ENCODE measurements at places on chromosomes 16 and 17.
A peak's percentile ranks its signal among the peaks of the same experiment; 100 is the strongest.

DNA sequence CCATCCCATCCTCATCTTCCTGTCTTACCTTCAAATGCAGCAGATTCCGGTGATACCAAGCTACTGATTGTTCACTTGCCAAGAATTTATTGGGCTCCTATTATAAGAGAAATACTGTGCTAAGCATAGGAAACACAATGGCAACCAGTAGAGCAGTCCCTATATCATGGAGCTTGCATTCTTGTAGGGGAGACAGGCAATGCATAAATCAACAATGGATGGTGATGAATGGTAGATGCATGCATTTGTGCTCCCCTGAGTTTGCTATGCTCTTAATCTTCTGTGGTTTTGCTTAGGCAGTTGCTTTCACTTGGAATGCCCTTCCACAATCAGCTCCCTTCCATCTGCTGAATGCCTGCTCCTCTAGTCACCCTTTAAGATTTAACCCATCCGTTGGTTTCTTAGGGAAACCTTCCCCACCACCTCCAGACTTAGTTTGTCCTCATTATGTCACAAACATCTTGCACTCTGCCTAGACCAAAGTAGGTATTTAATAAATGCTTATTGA lies 200.2 kb upstream of the TOX3 start:
- no peak for DNase-seq

GRCh38 chr16:82833378-82833993 lies 206.7 kb downstream of the CDH13 start:
- DNase-seq: no peak

GRCh38 chr17:83061586-83061985 lies 17.8 kb upstream of the METRNL start:
- no peak for DNase-seq

DNA sequence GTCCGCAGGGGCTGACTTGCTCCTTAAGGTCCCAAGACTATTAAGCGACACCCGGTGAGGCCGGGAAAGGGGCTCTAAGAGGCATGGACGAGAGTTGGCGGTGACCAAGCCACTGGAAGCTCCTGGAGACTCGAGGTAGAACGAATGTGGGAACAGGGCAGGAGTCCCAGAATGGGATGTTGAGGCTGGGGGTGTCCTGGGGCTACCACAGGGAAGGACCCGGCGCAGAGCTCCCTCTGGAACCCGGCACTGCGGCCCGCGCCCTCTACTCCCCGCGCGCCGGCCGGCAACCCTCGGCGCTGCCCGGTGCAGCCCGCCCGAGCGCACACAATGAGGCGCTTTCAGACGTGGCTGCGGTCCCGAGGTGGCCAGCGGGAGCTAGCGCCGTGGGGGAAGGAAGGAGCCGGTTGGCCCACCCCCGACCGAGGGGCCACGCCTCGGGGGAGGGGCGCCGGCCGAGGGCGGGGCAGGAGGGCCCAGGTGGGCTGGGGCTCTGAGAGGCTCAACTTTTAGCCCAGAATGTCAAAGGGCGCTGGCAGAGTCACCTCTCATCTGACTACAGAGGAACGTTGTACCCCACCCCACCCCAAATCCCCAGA lies at the start of gene CHST6:
Gene CHST6, minus strand, starts transcription at position 366 of the 599 bp plus-strand sequence. CDS start 15,613 bp downstream, outside the sequence.
- peak; percentile 57 for DNase-seq

- no peak for DNase-seq
These were observed 227.3 kb downstream of the WWOX start for GRCh38 chr16:78326731-78327130.

- no peak for DNase-seq
These were observed 885 bp downstream of the ZNF207 start for GRCh38 chr17:32350666-32351418.

DNA sequence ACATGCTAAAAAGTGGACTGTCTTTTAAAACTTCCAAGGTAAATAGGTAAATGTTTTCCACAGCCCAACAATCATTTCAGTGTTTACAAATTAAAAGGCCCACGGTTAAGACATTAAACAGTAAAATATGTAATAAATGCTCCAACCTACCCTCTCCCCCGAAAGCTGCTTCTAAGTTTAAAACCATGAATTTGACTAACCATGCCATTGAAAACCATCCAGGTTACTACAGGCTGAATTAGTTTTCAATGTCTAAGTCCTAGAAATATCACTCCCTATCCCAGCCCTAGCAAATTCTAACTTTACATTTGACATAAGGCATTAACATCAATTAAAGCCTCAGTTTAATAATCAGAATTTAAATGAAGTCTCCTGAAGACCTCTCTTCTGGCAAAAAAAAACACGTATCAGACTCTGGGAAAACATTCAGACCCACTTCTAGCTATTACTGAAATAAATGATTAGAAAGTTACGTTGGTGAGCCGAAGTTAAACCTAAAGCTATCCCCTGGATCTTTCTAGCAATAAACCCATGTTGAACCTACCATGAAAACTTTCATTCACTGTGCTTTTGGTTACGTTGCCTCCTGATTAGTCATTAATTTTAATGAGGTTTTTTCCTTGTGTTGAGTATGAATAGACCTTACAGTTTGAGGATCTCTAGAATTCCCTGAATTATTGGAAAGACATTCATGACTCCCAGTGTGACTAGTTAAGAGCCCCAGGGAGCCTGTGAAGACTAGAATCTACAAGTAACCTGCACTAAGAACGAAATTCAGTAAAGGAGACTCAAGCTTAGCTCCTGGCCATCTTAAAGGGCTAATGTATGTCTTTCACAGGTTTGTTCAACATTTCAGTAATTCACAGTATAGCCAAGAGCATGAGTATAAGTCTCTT lies 1.7 kb upstream of the POLG2 start:
- no peak for DNase-seq

- no peak for DNase-seq
These were observed 52.6 kb downstream of the PLCG2 start for GRCh38 chr16:81831722-81832126.

DNA sequence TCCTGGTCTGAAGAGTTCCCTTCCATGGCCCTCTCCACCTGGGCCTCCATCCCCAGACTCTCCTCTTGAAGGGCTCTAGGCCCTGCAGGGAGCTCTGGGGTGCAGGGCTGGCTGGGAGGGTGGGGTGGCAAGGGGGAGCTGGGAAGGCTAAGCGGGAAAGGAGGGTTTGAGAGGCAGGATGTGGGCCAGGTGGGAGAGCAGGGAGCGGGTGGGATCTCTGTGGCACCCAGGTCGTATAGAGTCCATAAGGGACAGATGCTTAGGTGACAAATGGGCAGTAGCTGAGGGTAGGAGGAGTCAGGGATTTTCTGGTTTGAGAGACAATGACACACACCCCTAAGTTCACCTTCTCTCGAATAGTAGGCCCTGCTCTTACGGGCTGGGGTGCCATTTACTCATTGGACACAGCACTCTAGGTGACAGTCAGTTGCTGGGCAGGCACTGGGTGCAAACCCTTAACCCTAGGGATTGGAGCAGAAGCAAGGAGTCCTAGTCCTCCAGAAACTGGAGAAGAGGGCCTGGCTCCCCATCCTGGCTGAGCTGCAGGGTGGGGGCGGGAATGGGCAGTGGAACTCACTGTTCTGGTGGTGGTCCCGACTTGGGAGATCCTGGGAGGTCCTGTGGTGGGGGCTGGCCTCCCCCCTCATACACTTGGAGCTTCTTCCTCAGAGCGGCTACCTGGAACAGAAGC lies 15.3 kb downstream of the KIF18B start:
- no peak for DNase-seq

DNA sequence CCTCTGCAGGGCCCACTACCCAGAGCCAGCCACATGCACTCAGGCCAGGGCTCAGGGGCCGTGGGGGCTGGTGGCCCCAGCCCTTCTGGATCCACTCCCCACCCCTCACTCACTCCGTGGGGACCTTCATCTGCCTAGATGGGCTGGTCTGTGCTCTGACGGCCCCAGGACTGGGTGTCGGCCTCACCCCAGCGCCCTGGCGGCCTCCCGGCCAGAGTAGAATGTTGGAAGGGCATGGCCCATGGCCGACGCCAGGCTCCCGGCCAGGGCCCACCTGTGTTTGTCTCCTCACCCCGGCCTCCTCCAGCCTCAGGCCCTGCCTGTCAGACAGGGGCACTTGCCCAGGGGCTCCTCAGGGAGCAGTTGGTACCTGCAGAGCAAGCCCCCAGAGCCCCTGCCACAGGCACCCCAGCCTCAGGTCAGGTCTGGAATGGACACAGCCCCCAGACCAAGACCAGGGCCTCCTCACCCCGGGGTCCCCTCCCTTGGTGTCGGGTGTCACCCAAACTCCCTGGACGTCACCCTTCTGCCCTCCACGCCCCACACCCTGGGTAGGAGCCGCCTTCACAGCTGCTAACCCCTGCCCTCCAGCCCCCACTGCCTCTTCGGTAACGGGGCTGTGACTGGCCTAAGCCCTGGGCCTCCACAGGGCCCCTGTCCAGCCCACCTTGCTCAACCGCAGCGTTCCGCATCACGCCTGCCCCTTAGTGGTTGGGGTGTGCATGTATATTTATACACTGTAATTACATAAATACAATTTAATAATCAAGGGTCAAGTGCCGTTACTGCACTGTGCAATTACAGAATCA lies 3.0 kb upstream of the CDH15 start:
- no peak for DNase-seq

GRCh38 chr17:12773153-12773552 lies 16.1 kb upstream of the ARHGAP44 start:
- DNase-seq: no peak

DNA sequence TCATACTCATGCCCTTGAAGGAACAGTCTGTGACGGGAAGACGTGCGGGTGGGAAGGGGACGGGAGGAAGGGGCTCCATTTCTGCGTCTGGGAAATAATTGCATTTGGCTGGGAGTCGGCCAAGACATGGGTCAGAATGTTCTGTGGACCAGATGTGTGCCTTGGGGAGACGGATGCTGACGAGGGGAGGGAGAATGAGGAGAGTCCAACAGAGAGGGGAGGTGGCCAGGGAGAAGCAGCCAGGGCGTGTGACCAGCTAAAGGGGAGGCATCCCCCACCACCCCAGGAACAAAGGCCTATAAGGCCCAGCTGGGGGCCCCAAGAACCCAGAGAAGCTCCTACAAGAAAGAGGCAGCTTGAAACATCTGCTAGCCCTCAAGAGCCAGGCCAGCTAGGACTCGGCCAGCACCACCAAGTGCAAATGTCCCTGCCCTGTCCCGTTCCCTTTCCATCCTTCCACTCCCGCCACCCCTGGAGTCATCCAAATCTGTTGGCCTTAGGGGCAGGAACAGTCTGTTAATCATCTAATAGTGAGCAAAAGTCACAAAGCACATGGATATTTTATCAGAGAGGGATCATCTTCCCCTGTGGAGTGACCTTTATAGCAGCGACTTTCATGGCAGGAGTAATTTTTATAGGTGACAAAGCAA lies 42.5 kb upstream of the BCO1 start:
- DNase-seq: no peak

GRCh38 chr16:1989209-1990100 lies at the start of gene SYNGR3:
Gene SYNGR3 (plus strand): TSS chr16:1989970. CDS start chr16:1990103, 133 bp downstream.
- DNase-seq: no peak

- no peak for DNase-seq
These were observed 78.8 kb upstream of the CRHR1 start for GRCh38 chr17:45705123-45706009.

DNA sequence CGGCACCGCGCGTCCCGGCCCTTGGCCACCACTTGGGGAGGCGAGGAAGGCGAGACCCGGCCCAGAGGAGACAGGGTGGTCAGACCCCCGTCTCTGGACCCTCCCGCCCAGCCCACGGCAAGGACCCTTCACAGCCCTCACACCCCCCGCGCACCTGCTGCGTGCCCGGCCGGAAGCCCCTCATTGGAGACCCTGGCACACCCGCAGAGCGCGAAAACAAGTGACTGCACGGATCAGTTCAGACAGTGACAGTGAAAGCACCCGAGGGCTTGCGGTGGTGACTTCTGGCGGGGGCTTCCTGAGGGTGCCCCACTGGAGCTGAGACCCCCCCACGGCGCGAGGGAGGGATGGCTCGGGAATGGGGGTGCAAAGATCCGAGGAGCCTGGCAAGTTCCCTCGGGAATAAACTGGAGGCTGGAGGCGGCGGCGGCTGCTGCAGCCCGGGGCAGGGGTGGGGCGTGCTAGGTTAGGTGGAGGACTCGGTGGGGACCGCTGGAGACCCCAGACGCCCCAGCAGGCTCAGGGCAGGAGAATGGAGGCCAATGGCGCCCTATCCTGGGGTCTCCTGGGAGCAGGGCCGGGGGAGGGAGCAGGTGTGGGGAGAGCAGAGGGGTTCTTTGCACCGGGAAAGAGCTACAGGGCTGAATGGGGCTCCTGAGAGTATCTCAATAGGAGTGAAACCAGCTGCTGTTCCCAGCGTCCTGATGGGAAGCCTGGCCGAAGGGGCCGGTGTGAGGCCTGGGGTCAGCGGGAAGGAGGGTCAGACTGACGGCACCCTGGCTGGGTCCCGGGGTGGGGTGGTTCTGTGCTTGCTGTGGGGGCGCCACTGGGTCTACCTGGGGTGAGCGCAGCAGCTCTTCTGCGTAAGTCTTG lies 824 bp upstream of the FBXL16 start:
- no peak for DNase-seq

DNA sequence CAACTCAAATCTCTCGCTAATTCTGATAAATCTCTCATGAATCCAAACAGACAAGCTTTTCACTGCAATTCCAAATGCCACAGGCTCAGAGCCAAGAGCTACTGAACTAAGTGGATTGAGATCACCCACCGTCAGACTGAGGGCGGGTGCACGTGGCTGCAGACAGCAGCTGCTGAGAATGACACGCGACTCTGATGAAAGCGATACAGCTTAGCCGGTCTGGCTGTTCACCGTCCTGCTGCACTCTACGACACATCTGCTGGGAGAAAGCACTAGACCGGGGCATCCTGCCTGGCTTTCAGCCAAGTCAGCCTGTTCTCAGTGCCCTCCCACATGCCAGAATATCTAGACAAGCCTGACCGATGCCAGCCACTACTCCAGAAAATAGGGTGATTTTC lies 42.6 kb downstream of the KLHDC4 start:
- no peak for DNase-seq

GRCh38 chr17:74372426-74372825 lies 5.1 kb downstream of the GPR142 start:
- DNase-seq: no peak

GRCh38 chr16:58021661-58022551 lies 3.6 kb upstream of the MMP15 start:
- DNase-seq: no peak

DNA sequence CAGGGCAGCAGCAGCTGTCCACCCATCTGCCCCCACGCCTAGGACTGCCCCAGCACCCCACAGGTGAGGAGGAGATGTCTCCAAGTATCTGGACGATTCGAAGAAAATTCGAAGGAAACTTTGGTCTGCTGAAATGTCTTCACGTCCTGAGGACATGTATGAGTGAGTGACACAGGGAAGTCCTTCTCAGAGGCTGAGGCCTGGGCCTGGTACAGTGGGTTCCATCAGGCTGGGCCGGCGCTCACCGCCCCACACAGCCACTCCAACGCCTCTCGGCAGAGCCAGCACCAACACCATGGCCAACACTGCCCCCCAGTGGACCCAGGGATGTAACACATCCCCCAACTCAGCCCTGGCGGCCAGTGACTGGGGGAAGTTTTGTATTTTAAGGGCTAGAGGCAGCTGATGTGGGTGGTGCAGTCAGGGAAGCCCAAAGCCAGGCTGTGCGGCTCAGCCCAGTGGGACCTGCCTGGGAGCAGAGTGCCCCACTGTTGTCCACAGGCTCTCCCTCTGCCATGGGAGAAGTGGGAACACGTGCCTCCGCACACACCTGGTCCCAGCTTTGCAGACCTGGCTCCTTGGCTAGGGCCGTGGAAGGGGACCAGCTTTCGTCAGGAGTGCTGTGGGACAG lies 55.8 kb upstream of the FASN start:
- DNase-seq: peak; percentile 93

GRCh38 chr17:50558091-50558490 lies 2.4 kb upstream of the CACNA1G start:
- DNase-seq: no peak

GRCh38 chr17:62134397-62134796 lies 69.3 kb upstream of the MED13 start:
- no peak for DNase-seq
